ENCODE measurements at places on chromosomes 3 and 15.

- DNase-seq = no peak
Observed at GRCh38 chr3:47664519-47664918, 85.9 kb upstream of the CSPG5 start.

- DNase-seq = no peak
Observed at GRCh38 chr15:41901431-41901830, 7.6 kb upstream of the SPTBN5 start.

DNA sequence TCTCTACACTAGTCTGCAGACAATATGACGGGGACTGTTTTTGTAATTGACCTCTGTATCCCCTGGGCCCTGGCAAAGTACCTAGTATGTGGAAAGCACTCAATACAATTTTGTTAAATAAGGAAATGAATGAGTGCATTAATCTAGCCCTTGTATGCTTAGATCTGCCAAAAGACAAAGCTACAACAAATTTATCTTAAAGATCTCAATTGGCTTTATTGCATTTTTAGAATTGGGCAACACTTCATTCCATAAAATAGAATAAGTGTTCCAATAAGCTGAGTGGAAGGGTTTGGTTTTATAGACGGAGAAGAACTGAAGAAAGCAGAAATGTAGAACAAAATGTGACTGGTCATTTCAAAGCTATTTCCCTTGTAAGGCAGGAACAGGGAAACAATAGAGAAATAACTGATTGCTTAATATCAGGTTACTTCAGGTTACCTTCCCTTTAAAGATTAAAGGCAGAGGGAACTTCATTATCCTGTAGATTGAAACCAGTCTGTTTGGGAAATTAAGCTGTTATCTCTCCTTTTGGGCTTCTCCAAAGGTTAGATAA, 108.3 kb upstream of the MME start:
- DNase-seq = no peak

- no peak for DNase-seq
Observed at GRCh38 chr3:127065561-127066290, 82.8 kb downstream of the PLXNA1 start.

DNA sequence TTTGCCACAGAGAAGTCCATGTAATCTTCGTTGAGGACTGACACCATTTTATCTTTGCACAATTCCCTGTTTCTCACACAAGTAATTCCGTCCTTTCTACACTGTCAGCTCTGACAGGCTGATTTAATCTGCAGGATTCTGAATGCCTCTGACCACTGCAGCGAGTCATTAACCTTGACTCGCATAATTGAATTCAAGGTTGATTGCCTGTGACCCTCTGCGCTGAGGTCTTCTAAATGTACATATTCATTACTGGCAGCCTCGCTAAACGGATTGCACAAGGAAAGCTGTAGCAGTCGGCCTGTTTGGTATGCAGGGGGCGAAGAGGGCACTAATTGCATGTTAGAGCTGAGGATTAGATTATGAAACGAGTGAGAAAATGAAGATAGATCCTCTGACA, 147.8 kb downstream of the SHOX2 start:
- DNase-seq = no peak

- no peak for DNase-seq
Observed at GRCh38 chr3:32480604-32481003, 22.0 kb downstream of the CMTM6 start.

DNA sequence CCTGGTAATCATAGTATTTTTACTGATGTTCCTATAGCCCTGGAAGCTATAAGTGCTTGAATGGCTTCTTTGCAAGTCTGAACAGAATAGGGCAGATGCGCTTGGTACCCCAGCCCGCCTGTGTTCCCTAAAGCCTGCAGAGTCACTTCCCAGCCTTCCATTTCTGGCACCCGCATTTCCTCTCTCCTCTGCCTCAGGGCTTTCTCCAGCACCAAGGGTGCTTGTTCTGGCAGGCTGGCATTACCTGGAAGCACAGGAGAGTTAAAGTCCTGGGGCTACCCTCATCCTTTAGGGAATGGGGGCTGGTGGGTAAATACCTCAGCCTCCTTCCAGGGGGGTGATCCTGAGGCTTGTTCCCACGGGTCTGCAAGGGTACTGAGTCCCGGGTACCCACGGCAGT, 7.4 kb upstream of the CHRNA3 start:
- no peak for DNase-seq

- DNase-seq = no peak
Observed at GRCh38 chr3:69752241-69752640, 13.0 kb downstream of the MITF start.

GRCh38 chr3:65313666-65314065, 625.9 kb upstream of the ADAMTS9 start:
- no peak for DNase-seq

Data from hematopoietic multipotent progenitor cell treated with erythropoietin and hydrocortisone succinate and interleukin-3 and kit ligand, for 15 days (in vitro differentiated cells).